ENCODE measurements at places on chromosomes 3 and 15. TPM values are rescaled to one million over a fixed set of nuclear protein-coding genes. Genes with fewer than 3 reads are reported as not detected.

Gene DGKG
- total RNA-seq: 0.75 TPM

Gene CEP19
- total RNA-seq: 7.8 TPM

Gene RTP4
- 7.5 TPM for total RNA-seq

Gene MYRIP
- total RNA-seq: not detected

Gene CTXN2
- total RNA-seq: not detected

Gene PLCH1
- not detected for total RNA-seq

Gene SPATA12
- not detected for total RNA-seq
